ENCODE measurements at places on chromosomes 7 and 10. TPM values are rescaled to one million over a fixed set of nuclear protein-coding genes. Genes with fewer than 3 reads are reported as not detected.

Gene AQP1
- not detected for total RNA-seq

Gene PCDH15
- total RNA-seq: not detected

Gene MKX
- total RNA-seq: 0.05 TPM

Gene SPDYE5
- total RNA-seq: not detected

Gene ACSM6
- not detected for total RNA-seq

Gene ZNF777
- total RNA-seq: 12.2 TPM

Gene ERVW-1
- total RNA-seq: not detected

Gene PRSS37
- not detected for total RNA-seq

Gene UBN2
- 3.8 TPM for total RNA-seq

Gene AKR1C3
- 36.9 TPM for total RNA-seq

Gene ANK3
- 22.6 TPM for total RNA-seq

Gene CTBP2
- total RNA-seq: 66.0 TPM

Gene ODAD2
- total RNA-seq: not detected

Gene ZNF425
- 2.8 TPM for total RNA-seq

Gene ETV1
- 2.2 TPM for total RNA-seq

All from airway epithelial cell (primary cell).